Stimulated activated CD8-positive, alpha-beta memory T cell treated with anti-CD3 and anti-CD28 coated beads, Interleukin-4, amount 100 ng/mL, for 48 hours (primary cell): ENCODE measurements at places on chromosomes 16 and 17.

- DNase-seq, result no peak
These were observed 81.0 kb downstream of the NOG start for GRCh38 chr17:56674401-56674925.

- peak; percentile 36 for DNase-seq
These were observed 7.7 kb downstream of the MMD start for GRCh38 chr17:55413825-55414489.

DNA sequence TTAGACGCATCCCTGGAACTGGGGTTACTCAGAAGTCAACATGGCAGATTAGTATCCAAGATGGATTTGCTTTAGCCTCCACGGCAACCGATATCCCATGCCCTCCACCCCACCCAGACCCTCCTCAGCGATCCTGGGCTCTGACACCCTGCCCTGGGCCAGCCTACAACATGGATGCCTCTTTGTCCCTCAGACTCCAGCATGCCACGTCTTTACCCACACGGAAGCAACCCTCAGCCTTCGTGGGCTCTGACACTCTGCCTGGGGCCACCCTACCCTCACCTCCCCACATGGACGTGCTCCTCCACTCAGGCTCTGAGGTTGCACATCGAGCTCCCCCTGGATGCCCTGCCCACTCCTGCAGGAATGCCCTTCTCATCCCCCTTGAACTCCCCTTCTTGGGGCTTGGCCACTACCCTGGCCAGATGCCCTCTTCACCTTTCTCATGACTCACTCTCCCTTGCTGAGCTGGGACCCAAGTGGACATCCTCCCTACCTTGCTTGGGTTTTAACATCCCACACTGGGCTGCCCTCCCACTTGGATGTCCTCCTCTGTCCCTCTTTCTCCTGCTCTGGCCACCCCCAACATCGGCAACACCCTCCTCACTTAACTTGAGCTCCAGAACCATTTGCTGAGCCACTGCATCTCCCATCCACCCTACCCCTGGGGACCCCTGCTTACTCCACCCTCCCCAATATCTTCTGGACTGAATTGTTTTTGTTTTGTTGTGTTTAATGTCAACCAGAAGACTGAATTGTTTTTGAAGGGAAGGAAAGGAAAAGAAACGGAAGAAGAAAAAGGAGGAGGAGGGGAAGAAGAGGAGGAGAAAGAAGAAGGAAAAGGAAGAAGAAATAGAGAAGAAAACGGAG lies 18.3 kb upstream of the TMEM92 start:
- DNase-seq, result no peak

DNA sequence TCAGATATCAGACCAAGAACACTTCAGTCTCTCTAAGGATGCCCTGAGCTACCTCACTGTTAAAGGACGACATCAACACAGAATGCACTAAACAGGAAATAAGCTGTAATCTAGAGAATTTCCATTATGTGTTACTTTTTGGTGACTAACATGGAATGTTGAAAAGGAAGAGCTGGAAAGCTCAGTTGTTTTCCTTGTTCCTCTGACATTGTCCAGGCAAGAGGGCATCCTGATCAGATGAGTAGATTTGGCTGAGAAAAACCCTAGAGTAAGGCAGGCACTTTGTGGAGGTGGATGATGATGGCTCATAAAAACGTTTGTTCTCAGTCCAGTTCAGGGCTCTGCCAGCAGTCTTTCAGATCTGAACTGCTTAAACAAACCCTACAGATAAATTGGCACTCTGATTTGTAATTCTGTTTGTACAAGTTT lies 34.0 kb downstream of the DGKE start:
- DNase-seq, result no peak

DNA sequence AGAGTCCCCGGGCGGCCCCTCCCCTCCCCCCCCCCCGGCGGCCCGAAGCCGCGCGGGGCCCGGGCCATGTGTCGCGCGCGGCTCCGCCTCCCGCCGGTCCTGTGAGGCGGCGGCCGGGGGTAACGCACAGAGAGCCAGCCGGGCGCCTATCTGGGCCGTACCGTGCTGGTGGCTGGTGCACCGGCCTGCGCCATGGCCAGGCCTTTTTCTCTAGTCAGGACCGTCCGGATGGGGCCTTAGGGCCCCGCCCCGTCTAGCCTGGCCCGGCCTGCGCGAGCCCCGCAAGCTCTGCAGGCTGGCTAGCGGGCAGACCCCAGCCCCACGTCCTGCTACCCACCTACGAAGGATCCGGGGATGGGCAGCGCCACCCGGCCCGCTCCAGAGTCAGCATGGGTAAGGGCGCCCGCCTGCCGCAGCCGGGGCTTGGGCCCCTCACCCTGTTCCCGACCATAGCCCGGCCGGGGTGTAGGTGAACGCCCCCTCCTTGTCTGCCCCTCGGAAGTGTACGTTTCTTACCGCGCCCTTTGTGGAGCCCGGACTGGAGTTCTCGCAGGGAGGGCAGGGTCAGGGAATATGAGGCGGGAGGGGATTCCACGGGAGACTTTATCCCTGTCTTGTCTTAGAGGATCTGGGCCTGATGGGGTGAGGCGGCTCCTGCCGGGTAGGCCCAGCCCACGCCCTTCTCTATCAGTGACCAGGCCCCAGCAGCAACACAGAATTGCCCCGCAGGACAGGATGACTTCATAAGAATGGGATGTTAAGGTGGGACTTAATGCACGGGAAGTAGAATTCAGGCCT lies at the start of gene CENPT:
TSS of gene CENPT (minus strand) at position 630 of the 798 bp plus-strand sequence. CDS start 13,834 bp downstream, outside the sequence.
- DNase-seq, result peak; percentile 32
